GDM1 (cell line): ENCODE measurements at places on chromosomes 4 and X.
A peak's percentile ranks its signal among the peaks of the same experiment; 100 is the strongest.

DNA sequence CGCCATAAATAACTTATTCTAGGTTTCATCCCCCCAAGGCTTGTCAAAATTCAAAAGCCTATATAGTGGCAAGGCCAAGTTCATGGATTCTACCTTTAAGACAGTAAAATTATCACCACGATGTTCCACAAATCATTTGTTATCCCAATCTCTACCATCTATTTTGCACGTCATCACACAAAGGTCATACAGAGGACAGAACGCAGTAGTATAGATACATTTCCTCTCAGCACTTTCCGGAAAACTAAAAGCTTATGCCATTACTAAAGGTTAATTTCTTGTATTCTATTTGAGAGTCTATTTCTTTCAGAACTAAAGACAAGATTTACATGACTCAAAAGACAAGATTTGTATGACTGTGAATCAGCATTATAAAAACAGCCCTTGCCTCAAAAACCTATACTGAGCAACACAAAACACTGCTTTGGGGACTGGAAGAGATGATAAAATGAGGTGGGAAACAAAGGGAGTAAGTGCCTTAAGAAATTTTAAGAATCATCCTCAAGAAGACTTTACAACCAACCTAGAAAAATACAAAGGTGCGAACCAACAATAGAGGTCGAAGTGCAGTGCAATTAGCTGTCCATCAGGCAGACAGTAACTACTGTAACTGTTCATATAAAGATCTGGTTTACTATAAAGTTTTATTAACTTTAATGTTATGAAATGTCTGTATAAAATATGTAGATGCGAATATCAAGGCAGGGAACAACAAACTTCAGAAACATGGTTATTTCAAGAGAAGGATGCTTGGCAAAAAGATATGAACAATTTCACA, 7.6 kb downstream of the UBE2D3 start:
- no peak for DNase-seq

GRCh38 chrX:68511255-68511654, 12.4 kb downstream of the YIPF6 start:
- DNase-seq: peak; percentile 12

DNA sequence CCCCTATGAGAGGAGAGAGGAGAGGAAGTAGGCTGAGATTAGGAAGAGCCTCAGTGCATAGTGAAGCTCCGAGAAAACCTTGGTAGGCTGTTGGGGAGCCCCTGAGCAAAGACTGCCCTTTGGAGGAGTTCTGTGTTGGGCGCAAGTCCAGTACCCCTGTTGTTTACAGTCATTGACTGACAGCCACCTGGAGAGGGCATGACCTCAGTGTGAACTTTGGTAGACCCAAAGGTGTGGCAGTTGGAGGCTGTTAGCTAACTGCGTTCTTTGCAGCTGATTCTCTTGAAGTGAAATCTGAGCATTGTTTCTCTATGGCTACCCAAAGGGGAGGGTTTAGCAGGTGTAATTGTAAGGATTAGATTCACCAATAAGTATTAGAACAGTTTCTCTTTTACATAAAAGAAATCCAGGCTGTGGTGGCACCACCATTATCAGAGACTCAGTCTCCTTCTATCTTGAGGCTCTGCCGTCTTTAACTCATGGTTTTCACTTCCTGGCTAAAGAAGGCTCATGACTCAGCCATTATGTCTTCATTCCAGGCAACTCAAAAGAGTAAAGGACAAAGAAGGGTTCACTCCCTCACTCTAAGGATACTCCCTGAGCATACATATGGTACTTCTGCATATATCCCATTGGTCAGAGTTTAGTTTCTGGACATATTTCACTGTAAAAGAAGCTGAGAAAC, 33.4 kb downstream of the ANXA3 start:
- DNase-seq: no peak

- DNase-seq: no peak
Measured at GRCh38 chr4:134865675-134866074, 664.1 kb upstream of the PABPC4L start.

DNA sequence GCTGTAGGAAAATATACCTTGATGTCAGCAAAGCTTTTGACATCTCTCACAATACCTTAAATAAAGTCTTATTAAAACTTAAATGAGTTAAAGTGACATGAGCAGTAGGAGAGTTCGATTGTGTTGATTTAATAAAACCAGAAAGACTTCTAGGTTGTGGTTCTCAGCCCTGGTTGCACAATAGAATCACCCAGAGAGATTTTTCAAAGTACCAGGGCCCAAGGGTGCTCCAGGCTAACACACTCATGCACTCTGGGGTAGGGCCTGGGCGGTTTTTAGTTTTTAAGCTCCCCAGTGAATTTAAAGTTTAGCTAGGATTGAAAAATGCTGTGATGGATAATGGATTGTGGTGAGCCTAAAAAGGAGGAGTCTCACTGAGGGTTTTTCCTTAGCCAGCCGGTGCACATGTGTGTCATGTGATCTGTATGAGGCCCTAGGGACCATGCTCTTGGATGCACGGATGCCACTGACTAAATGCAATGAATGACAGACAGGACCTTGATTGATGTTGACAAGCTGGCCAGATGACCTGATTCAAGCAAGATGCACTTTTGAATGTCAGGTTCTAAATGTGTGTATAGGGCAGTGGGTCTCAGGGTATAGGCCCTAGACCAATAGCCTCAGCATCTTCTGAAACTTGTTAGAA, 185.0 kb downstream of the PTTG2 start:
- no peak for DNase-seq

DNA sequence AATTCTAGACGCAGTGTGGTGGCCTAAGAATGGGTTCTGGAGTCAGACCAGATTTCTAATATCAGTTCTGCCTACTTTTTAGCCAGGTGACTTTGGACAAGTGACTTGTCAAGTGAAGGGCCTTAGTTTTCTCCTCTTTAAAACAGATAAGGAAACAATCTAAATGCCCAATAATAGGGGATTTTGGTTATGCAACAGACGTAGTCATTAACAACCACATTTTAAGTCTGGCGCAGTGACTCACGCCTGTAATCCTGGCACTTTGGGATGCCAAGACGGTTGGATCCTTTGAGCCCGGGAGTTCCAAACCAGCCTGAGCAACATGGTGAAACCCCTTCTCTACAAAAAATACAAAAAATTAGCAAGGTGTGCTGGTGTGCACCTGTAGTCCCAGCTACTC, 2.1 kb upstream of the ZMYM3 start:
- DNase-seq: no peak

DNA sequence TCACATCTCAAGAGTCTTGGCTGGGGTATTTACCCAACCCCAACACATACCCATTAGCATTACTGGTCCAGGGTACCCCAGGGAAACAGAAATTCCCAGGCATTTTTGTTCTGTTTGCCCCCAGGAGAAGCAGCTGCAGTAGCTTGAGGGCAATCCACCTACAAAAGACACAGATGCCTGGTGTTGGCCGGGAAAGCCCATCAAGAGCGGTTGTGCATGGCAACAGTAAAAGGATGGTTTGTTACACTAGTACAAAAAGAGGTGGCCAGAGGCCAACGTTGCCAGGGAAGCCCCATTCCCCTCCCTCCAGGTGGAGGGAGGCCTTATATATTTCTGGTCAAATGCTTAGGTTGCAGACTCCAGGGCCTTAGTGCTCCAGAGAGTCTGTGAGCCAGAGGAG, 637.8 kb downstream of the BCOR start:
- DNase-seq: no peak

- no peak for DNase-seq
Measured at GRCh38 chrX:1500701-1501624, 36.0 kb downstream of the P2RY8 start.

GRCh38 chrX:125003746-125004446, 315.8 kb upstream of the TEX13C start:
- no peak for DNase-seq

DNA sequence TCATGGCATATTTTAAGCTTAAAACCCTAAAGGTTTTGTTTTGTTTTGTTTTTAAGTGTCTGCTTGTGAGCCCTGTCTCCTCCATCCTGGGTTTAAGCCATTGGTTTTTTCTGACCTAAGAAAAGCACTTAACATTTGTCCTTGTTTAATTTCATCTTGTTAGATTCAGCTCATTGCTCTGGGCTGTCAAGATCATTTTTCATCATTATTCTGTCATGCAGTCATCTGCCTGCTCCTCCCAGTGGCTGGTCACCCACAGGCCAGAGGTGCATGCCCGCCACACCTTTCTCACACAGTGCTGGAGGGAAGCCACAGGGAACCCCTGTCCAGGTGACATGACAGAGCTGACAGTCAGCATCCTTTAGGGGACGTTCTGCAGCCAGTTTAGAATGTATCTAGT, 11.7 kb upstream of the REELD1 start:
- no peak for DNase-seq

GRCh38 chrX:68443155-68443868, 10.0 kb upstream of the OPHN1 start:
- no peak for DNase-seq

DNA sequence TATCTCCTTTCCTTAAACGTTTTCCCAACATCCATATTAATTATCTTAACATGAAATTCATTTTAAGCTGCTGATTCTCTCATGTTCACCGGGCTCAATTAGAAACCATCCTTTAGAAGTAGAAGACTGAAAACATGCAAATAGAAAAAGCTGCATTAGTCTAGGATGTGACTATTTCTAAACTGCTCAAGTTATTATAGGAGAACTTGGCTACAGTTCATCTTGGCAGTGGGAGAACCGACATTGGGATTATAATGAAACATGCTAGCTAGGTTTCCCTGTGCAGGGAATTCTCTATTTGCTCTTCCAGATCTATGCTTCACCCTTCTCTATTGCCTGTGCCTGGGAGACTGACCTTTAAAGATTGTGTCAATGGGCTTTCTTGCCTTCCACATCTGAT, 151.0 kb upstream of the PPARGC1A start:
- no peak for DNase-seq

GRCh38 chr4:174198828-174199227, 84.6 kb downstream of the FBXO8 start:
- DNase-seq: no peak

- no peak for DNase-seq
Measured at GRCh38 chr4:48162162-48162561, 28.1 kb upstream of the TXK start.

- DNase-seq: no peak
Measured at GRCh38 chrX:8191022-8191421, 20.0 kb upstream of the VCX2 start.

GRCh38 chrX:28324321-28324721, 262.9 kb upstream of the IL1RAPL1 start:
- no peak for DNase-seq

- DNase-seq: no peak
Measured at GRCh38 chr4:26724534-26724933, 136.1 kb upstream of the STIM2 start.

- no peak for DNase-seq
Measured at GRCh38 chr4:19304028-19304427, 947.7 kb upstream of the SLIT2 start.

DNA sequence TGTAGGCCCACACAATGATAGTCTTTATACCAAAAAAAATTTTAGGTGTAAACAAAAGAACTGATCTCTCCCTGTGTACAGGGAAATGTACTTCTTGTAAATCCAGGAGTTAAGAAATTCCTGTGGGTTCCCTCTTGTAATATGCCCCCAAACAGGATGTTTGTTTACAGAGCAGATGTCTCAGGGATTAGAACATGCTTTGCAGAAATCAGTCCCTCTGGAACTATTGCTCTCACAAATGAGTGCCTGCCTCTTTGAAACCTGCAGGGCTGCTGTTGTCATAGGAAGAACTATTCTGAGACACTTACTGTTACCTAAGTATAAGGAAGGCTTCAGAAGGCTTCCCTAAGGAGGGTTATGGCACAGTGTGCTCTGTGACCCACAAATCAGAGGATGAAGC, 35.6 kb downstream of the PAK3 start:
- no peak for DNase-seq

DNA sequence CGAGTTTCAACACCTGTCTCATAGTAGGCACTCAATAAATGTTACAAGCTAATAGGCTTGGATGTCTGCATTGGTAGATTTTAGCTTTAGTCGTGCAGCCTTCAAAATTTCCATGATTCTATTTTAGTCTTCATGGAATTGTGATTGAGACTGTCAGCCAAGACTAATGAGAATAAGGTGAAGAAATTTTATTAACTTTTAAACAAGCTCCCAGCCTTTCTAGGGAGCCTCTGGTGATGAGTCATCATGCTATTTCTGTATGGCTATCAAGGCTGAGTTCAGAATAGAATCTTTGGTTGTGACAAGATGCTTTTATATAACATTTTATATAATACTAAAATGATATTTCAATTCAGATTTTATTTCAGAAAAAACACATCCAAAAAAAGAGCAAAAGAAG, 685.8 kb downstream of the GABRG1 start:
- no peak for DNase-seq

GRCh38 chrX:102712981-102713625, 855 bp downstream of the GPRASP2 start:
- DNase-seq: no peak

DNA sequence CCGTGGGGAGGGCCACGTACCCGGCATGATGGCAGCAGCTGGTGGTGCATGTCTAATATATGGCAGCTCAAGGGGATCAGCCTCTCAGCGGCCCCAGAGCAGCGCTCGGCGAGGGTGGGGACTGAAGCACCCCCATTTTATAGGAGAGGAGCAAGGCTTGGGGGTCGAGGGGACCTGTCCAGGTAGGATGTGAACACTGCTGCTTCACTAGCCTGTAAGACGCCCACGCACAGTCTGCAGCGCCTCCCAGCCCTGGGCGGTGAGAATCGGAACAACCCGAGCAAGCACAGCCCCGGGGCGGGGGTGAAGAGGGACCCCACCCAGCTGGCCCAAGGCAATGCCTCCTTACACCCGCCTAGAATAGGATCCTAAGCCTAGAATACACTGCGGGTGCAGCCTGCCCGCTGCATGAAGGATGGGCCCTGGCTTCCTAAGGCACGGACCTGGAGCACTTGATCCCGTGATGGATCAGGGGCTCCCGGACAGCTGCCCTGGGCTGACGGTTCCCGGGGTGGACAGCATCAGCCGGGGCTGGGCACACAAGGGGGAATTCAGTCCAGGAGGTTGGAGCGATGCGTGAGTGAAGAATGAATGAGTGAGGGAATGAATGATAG, 17.6 kb downstream of the ADRA2C start:
- no peak for DNase-seq
